ENCODE measurements at places on chromosomes 16 and 17. TPM values are rescaled to one million over a fixed set of nuclear protein-coding genes. Genes with fewer than 3 reads are reported as not detected.

DNA sequence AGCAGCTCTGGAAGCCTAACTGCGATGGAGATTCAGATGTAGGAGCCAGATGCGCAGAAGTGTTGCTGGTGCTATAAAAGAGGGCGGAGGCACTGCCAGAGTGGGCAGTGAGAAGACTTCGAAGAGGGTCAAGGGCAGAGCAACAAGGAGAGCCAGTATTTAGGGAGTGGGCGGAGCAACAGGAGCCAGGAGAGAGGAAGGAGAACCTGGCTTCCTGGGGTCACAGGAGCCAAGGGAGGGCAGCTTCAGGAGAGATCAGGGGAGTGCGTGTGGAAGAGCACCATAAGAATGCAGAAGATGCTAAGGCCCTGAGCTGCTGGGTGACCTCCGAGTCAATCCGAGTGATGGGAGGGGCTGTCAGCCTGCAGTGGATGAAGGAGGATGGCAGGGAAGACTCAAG is 14.4 kb upstream of the MRPS23 start:
- no peak overlapping the region for H3K4me3 ChIP-seq
- peaks cover 20% of the 10 kb centered on the region for H3K4me1 ChIP-seq
- H3K36me3 ChIP-seq, result no peaks in the 10 kb centered on the region
- DNase-seq, result no peak
- H3K27me3 ChIP-seq, result peaks cover 8% of the 10 kb centered on the region
- no peak overlapping the region for H3K27ac ChIP-seq

DNA sequence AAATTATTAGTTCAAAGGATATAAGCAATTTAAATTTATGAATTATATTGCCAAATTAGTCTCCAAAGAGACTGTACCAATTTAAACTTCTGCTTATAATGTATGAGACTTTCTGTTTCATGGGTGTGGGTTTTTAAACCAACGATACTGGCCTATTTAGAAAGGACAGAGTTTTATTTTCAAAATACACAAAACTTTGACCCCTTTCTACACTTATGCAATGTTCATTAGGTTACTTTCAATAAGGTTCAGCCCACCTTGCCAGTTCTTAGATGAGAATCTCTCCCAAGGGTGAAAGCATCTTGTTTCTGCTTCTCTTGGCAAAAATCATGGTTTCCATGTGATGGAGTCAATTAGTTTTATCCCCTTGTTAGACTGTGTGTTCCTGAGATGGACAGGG is 84.7 kb downstream of the MYO1D start:
- no peaks in the 10 kb centered on the region for H3K36me3 ChIP-seq
- no peak overlapping the region for H3K4me3 ChIP-seq
- DNase-seq, result no peak
- no peaks in the 10 kb centered on the region for H3K27me3 ChIP-seq
- H3K27ac ChIP-seq, result no peak overlapping the region

DNA sequence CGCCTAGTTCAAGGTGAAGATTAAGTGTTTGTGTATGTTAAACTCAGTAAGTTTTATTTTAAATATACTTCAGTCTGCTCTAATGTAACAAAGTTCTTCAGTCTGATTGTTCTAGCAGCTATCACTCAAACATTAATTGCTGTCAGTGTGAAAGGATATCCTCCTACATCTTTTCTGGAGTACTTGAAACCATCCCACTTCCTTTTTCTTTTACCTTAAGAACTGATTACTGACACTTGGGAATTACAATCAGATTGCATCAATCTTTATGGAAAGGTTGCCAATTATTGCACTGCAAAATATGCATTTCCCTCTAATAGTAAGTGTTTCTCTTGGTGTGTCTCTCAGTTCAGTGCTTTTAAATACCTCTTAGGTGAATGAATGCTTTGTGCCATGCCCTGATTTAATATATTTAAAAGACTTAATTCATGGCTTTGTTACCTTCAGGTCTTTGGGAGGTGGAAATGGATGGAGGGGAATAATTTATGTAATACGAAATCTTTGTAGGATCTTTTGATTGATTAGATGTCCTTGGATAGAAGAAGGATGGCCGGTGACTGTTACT is 16.6 kb downstream of the MRTFB start:
- peaks cover 7% of the 10 kb centered on the region for H3K36me3 ChIP-seq
- no peak overlapping the region for H3K27ac ChIP-seq
- H3K4me1 ChIP-seq, result peaks cover 10% of the 10 kb centered on the region
- DNase-seq, result no peak
- H3K27me3 ChIP-seq, result no peaks in the 10 kb centered on the region

Gene TAF1C
- 48.1 TPM for total RNA-seq

Gene RGS11
- 0.14 TPM for total RNA-seq

- H3K27ac ChIP-seq, result no peak overlapping the region
- no peak overlapping the region for H3K4me3 ChIP-seq
- DNase-seq, result no peak
- peaks cover 7% of the 10 kb centered on the region for H3K4me1 ChIP-seq
- no peaks in the 10 kb centered on the region for H3K27me3 ChIP-seq
- peaks cover 3% of the 10 kb centered on the region for H3K36me3 ChIP-seq
These were observed 19.6 kb downstream of the AKAP1 start for GRCh38 chr17:57104461-57105175.

GRCh38 chr16:27239026-27239425 is 29.5 kb downstream of the NSMCE1 start:
- H3K27ac ChIP-seq, result peak overlapping the region; percentile 99
- H3K4me3 ChIP-seq, result no peak overlapping the region
- peaks cover 14% of the 10 kb centered on the region for H3K36me3 ChIP-seq
- H3K4me1 ChIP-seq, result peaks cover 77% of the 10 kb centered on the region
- no peaks in the 10 kb centered on the region for H3K27me3 ChIP-seq

Measured in activated CD4-positive, alpha-beta memory T cell treated with anti-CD3 and anti-CD28 coated beads for 36 hours (primary cell).